Aorta (tissue), 5 donors: ENCODE measurements at places on chromosomes 3 and 15. TPM values are rescaled to one million over a fixed set of nuclear protein-coding genes. Genes with fewer than 3 reads are reported as not detected.

DNA sequence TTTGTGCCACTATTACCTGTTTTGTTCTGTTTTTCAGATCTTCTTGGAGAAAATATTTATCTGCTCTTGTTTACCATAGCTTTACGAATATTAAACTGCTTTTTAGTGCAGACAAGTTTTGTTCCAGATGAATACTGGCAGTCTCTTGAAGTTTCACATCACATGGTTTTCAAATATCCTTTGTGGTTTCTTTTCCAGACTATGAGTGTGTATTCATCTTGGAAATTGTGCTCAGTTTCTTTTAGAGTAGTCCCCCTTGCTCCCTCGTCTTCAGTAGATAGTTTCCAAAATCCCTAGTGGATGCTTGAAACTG lies 1.2 kb downstream of the PIGB start:
- no peak for DNase-seq

GRCh38 chr3:10312861-10313260 lies 8.1 kb downstream of the SEC13 start:
- no peak for DNase-seq

Gene SLITRK3
- polyA plus RNA-seq = 0.03 TPM

Gene UBR1
- 9.3 TPM for polyA plus RNA-seq

DNA sequence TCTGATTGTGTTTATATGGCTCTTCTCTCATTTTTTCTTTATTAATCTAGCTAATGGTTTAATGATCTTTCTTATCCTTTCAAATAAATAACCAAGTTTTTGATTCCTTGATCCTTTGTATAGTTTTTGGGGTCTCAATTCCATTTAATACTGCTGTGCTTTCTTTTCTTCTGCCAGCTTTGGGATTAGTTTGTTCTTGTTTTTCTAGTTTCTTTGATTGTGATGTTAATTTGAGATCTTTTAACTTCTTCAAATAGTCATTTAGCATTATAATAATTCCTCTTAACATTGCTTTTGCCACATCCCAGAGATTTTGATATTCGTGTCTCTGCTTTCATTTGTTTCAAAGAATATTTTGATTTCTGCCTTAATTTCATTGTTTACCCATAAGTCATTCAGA lies 1126.6 kb downstream of the NAALADL2 start:
- DNase-seq = no peak

Gene SCN5A
- polyA plus RNA-seq = 0.77 TPM

DNA sequence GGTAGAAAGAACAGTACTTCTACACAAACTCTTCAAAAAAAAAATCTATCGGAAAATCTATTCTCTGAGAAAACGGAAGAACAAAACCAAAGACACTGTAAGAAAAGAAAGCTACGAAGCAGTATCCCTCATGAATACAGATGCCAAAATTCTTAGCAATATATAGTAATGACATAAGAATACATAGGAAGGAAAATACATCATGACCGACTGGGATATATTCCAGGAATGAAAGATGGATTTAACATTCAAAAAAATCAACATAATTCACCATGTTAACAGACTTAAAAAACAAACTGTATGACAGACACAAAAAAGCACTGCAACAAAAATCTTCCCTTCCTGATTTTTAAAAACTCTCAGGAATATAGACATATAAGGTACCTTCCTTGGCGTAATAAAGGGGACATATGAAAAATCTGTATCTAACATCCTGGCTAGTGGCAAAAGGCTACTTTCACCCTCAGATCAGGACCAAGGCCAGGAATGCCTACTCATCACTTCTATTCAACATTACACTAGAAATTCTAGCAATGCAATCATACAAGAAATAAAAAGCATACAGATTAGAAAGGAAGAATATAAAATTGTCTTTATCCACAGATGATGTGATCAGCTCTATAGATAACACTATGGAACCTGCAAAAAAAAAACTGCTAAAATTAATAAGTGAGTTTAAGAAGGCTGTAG lies 77.6 kb upstream of the XXYLT1 start:
- DNase-seq = no peak

GRCh38 chr3:197225579-197225978 lies 72.8 kb downstream of the DLG1 start:
- no peak for DNase-seq

DNA sequence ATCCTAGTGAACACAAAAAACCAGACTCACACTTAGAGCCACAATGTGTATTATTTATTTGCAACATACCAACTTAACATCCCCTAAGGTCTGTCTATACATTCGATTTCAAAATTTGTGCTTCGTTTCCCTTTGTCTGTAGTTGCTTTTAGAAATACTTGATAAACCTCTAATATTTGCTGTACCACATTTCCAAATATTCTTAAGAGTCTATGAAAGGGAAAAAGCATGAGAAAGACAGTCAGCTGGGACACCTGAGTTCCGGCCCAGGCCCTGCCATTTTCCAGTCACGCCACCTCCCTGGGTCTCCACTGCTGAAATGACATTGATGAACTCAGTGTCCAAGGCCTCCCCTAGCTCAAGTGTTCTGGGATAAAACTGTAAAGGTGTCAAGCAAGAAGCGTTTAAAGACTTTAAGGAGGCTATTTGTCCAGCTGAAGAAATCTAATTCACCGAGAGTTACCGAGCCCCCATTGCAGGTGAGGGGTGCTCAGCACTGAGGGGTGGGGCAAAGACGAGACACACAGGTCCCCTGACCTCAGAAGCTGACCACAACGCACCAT lies 26.6 kb downstream of the LRRC2 start:
- no peak for DNase-seq

DNA sequence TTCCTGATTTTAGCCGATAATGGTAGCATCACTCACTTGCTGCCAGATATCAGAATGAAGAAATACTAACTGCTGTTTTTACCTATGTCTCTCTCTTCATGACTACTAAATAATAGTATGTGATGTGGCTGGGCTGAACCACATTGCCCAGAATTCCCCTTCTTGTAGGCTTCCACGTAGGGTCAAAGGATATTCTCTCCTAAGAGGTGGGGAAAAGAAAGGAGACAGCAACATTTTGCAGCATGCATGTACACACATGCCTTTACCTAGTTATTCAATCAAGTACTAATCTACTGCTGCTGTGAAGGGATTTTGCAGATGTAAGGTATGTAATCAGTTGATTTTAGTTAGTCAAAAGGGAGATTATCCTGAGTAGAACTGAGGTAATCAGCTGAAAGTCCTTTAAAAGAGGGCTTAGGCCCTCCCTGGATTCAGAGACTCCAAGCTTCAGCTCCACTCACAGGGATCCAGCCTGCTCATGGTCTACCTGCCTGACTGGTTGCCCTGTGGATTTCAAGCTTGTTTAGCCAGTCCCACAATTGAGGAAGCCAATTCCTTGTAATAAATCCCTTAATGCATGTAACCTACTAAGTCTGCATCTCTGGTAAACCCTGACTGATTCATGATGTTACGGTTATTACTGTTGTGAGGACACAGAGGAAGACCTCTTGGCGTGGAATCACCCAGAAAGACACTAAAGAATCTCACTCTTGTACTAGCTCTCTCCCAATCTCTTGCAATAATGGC lies 20.4 kb downstream of the PLD1 start:
- DNase-seq = no peak

DNA sequence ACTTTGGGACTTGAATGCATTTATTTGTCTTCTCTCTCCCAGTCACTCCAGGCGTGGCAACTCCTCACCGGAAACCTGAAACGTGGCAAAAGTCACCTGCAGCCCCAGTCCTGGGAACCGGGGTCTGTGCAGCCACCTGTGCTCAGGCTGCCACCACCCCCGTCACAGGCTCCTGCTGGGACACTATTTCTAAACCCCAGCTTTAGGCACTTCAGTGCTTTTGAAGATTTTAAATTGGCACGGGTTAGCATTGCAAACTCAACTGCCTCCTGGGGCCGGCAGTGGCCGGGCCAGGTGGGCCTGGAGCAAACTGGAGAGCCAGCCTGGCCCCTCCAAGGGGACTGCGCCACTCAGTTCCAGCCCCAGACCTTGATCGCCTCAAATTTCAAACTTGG lies 146.7 kb upstream of the IQSEC1 start:
- DNase-seq = no peak
